GM03348 (cell line): ENCODE measurements at places on chromosomes 1 and 21.
A peak's percentile ranks its signal among the peaks of the same experiment; 100 is the strongest.

DNA sequence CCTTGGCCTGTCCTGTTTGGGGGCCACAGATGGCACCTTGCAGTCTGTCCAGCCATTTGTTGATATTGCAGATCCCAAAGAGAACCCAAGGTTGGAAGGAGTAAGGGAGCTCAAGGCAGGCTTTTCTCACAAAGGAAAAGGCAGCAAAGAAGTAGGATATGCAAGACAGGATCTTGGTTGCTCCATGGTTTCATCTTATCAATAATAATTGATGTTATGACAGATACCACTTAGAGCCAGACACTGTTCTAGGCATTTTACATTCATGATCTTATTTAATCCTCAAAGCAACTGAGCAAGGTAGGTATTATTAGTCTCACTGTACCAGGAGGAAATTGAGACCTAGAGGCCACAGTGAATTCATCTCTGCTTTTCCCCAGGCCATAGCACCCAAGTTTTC is 28.8 kb downstream of the BATF3 start:
- DNase-seq = no peak

DNA sequence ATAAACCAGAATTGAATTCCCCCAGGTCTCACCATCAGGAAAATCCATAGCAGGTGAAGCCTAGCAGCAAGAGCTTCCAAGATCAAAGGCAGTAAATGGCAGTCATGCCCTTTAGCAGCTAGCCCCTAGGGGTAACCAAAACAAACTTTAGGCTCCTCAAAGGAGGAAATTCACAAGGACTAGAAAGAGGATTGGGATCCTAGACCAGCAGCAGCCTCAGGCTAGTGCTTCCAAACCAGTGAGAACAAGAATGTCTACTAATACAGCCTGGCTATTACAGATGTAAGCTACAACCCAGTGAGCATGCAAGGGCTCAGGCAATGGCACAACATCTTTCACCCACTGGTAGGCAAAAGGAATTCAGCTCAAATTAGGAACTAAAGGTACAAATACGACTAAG is 11.1 kb upstream of the RIMKLA start:
- DNase-seq = no peak

DNA sequence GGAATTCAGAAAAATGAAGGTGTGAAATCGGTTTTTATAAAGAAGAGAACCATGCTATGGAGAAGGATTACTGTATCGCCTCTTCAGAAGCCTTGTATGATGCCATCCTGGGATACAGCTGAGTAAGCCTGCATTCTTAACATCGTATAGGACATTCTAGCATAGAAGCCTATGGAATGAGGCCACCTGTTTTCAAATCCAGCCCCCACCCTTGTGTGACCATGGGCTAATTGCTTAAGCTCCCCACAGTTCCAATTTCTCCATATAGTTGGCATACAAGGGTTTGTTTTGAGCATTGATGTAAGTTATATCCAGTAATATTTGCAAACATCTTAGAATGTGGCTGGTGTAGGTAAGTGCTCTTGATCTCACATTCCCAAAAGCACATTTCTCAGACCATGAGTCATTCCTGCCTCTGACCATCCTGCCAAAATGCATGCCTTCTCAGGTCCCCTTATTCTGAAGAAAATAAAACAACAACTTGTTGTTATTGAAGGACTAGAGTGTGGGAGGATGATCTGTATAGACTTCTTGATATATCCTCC is 1.5 kb downstream of the OR14A2 start:
- no peak for DNase-seq

- peak; percentile 48 for DNase-seq
Observed at GRCh38 chr1:235532360-235532759, 28.1 kb upstream of the B3GALNT2 start.

GRCh38 chr1:200895801-200896530 is 1.3 kb downstream of the INAVA start:
- DNase-seq = no peak

DNA sequence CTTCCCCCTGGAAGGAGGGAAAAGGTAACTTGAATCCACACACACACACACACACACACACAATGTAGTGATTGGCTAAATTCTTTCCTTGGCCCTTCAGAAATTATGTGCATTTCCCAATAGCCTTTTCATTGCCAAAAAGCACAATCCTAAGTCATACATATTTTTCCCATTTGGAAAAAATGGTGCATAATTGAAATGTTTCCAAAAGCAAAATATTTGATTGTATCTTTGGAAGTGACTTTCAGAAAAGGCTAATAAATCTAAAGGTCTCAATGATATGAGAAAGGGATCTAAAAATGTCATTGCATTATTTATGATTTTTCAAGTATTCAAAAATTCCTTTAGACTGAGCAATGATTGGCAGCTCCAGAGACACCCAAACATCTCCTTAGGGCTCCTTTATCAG is 43.5 kb upstream of the NEK7 start:
- peak; percentile 54 for DNase-seq

- DNase-seq = no peak
Observed at GRCh38 chr1:234606784-234607108, 3.2 kb downstream of the IRF2BP2 start.

DNA sequence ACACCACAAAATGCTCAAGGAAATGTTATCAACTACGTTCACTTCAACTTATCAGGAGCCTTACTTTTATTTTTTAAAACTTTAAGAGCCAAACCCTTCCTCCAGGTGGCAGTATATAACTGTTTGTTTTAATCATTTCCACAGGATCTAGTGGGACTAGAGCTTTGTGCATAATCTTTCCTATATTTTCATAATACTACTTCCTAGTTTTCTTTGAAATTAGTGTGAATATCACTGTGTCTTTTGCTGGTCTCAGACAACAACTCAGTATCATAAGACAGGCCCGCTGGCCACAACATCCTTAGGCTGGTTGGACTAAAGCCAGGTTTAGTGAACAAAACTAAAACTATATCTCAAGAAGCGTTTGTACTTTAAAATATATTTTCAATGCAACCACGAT is 145.5 kb downstream of the TIAM1 start:
- peak; percentile 55 for DNase-seq

DNA sequence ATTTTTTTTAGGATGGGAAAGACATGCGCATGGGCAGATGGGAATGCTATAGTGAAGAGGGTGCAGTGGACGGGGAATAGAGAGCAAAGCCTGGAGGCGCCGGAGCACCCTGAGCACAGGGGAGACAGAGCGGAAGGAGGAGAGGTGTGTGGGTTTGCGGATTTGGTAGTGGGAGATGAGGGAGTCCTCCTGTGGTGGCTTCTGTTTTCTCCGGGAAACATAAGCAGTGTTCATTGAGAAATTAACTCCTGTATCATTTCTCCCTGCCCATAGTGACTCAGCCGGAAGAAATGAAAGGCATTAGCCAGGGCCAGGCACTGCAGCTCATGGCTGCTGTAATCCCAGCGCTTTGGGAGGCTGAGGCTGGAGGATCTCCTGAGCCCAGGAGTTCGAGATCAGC is 4.7 kb upstream of the PTPRF start:
- DNase-seq = peak; percentile 77

DNA sequence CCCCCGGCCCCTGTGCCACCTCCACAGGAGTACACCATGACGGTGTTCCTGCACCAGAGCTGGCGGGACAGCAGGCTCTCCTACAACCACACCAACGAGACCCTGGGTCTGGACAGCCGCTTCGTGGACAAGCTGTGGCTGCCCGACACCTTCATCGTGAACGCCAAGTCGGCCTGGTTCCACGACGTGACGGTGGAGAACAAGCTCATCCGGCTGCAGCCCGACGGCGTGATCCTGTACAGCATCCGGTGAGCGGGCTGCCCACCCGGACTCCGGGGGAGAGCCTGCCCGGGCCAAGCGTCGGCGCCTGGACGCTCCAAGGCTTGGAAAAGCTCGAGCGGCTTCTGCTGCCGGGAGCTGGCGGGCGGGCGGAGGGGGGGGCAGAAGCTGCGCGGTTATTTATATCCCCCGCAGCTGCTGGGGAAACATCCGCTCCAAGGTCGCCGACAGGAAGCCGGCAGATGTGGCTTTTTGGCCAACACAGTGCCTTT is 6.4 kb downstream of the GABRD start:
- DNase-seq = peak; percentile 36

DNA sequence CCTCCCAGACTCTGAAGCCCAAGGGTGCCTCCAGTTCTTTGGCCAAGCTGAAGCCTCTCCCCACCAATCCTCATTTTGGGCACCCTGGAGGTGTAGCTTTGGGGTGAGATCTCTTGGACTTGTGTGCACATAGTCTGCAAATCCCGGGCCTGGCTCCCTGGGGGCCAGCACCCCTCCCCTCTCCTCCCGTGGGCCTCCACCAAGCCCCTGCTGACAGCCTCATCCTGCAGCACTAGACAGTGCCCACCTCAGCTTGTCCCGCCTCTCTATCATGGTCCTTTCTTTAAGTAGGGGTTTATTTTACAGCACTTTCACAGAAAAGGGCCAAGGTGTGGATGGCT is 3.2 kb downstream of the GJC2 start:
- no peak for DNase-seq

DNA sequence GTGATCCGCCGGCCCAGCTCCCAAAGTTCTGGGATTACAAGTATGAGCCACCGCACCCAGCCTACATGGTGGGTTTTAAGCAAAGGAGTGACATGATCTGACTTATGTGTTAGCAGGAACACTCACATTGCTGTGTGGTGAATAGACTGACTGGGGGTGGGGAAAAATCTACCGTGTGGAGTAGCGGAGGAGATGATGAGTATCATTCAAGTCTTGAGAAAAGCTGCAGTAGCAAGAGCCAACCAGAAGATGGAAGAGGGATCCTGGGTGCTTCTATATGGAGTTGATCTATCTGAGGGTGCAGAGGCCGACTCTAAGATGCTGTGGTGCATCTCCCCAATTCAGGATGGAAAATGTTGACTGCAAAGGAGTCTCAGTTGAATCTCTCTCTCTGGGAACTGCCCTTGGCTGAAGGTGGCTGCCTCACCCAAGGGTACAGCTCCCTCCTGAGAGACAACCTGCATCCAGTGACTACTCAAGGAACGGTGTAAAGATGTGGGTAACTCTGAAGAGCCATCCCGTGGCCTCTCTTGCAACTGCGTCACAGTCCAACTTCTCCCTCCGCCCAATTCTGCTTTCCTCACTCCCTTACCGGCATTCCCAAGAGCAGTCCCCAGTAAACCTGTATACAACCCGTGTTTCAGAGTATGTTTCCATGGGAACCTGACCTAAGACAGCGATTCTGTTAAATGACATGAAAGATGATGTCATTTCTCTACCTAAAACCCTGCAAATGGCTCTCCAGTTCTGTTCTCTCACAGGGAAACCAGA is 7.4 kb upstream of the B3GALNT2 start:
- DNase-seq = no peak

- peak; percentile 33 for DNase-seq
Observed at GRCh38 chr1:96253246-96254035, 468.1 kb upstream of the PTBP2 start.

DNA sequence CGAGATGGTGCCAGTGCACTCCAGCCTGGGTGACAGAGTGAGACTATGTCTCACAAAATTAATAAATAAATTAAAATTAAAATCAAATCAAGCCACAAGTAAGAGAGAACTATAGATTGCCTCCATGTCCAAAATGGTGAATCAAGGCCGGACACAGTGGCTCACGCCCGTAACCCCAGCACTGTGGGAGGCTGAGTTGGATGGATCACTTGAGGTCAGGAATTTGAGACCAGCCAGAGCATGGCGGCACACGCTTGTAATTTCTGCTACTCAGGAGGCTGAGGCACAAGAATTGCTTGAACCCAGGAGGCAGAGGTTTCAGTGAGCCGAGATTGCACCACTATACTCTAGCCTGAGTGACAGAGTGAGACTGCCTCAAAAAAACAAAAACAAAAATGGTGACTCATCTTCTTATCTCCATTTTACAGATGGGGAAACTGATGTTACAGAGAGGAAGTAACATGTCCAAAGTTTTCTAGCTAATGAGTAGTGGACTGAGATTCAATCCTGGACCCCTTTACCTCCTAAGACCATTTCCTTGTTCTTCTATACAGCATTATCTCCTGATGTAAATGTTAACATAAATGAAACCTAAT is 99.0 kb upstream of the HNRNPU start:
- DNase-seq = no peak

DNA sequence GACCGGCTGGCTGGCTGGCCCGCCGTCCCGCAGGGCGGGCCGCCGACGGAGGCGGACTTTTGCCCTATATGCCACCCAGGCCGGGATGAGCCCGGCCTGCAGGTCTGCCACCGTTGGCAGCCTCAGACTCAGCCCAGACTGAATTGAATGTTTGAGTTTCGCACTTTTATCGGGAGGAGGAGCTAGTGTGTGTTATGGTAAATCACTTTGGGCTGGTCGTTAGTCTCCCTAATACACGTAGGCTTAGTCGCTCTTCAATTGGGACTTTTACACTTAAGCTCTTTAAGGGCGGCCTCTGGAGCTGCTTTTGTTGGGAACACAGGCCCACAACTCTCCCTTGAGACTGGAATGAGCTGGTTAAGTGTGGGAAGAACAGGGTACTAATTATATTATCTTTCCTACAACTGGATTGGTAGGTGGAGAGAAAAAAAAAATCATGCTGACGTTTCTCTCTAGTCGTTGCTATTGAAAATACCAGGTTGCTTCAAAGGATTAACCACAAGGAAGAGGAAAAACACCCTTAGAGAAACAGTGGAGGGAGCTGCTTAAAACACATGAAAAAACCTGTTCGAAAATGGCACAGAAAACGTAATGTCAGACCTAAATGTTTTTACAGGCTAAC is 1.4 kb upstream of the IRF2BP2 start:
- no peak for DNase-seq

GRCh38 chr1:234942879-234943506 is 185.6 kb downstream of the TOMM20 start:
- DNase-seq = no peak

- DNase-seq = peak; percentile 79
Observed at GRCh38 chr1:225919906-225920305, 4.1 kb downstream of the PYCR2 start.

DNA sequence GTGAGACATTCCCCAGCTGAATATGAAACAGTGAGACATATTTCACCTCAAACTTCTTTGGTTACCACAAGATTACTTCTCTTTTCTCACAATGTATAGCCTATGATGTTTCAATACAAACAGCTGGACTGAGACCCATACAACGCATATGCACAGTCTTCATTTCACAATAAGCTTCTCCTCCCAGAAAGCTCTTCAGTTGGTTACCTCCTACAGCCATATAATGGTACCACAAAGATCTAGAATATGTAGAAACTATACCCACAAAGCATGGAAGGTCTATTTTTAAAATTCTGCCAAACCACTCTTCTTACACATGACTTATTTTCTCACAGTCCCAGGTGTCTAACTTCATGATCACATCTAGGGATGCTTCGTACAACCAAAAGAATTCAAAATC is 70.8 kb downstream of the JAK1 start:
- DNase-seq = no peak

- no peak for DNase-seq
Observed at GRCh38 chr1:54965624-54966340, 14.6 kb upstream of the TMEM61 start.

- no peak for DNase-seq
Observed at GRCh38 chr1:100292711-100293110, 26.7 kb downstream of the RTCA start.

DNA sequence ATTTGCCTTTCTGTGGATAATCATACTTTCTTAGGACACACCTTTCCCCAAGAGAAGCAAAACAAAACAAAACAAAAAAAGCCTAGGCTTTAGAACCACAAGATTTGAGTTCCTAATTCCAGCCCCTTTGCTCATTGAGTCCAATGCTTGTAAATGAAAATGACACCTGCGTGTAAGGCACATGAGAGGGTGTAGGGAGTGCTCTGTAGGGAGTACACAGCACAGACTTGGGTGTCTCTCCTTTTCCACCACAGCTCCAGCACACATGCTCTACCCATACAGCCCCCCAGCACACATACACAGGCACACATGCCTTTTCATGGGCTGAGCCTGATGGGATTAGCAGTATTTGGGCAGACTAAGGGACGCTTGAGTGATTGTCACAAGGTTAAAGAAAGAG is 9.2 kb upstream of the NGF start:
- no peak for DNase-seq

- DNase-seq = no peak
Observed at GRCh38 chr1:67596674-67597073, 88.3 kb upstream of the GADD45A start.
